Tibial nerve (tissue), 4 donors: ENCODE measurements at places on chromosomes 6 and 20. TPM values are rescaled to one million over a fixed set of nuclear protein-coding genes. Genes with fewer than 3 reads are reported as not detected.
A peak's percentile ranks its signal among the peaks of the same experiment; 100 is the strongest.

The LY6G6D gene
- not detected for total RNA-seq

- DNase-seq: no peak
Measured at GRCh38 chr6:40809627-40810026, 222.5 kb upstream of the LRFN2 start.

GRCh38 chr6:255041-255750 lies 37.1 kb upstream of the DUSP22 start:
- DNase-seq: no peak

DNA sequence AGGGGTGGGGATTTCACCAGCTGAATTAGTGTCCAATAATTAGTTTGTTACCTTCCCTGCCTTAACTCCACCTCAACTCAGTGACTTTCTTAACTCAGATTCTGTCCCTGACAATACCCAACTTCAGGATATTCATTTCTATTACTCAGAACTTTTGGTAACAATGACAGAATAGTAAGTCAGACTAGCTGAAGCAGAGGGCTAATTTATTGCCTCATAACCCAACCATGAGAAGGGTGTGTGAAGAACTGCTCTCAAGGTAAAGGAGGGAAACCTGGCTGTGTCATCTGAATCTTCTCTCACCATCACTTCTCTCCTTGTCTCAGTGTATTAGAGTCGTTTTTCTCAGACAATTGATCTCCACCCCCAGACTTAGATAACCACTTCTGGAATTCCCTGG lies 1.2 kb upstream of the PI3 start:
- DNase-seq: no peak

DNA sequence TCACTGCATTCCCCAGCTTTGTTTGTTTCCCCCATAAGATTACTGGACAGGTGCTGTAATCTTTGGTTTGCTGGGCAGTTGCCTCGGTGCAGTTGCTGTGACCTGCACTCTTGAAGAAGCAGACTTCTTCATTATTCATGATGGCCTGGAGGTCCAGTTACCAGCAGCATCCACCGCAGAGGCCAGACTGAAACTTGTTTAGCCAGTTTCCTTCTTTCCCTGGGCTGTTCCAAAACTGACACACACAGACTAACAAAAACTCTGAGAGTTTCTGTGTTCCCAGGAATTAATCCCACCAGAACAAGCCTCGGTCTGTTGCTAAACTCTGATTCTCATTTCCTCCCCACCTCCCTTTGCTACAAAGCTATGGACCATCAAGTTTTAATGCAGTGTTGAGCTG lies 144.1 kb downstream of the QRSL1 start:
- DNase-seq: no peak

- peak; percentile 67 for DNase-seq
Measured at GRCh38 chr6:32129297-32130088, 595 bp downstream of the FKBPL start.

DNA sequence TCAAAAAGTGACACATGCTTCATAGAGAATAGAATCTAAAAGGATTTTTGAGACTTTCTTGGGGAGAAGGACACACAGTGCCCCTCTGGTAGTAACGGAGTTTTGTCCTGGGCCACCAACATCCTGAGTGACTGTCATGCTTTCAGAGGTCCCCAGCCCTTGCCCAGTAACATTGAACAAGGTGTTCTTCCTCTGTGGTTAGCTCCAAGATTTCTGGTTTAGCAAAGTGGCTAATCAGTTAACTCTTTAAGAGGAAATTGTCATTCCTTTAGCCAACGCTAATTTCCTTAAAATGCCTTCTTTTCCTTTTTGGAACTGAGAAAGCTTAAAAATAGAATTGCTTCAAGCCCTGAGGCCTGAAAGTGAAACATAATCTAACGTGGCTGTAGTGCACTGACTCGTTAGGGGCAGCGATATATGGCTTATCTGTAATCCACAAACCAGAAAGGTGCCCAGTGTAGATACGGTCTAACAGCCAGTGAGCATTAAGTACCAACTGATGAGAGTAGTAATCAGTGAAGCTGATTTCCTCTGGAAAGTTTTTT lies 7.8 kb downstream of the E2F3 start:
- no peak for DNase-seq

GRCh38 chr6:97812940-97813339 lies 529.9 kb upstream of the MMS22L start:
- DNase-seq: no peak

The SLC17A9 gene
- total RNA-seq: 3.9 TPM

GRCh38 chr6:14380901-14381828 lies 263.6 kb downstream of the CD83 start:
- no peak for DNase-seq

DNA sequence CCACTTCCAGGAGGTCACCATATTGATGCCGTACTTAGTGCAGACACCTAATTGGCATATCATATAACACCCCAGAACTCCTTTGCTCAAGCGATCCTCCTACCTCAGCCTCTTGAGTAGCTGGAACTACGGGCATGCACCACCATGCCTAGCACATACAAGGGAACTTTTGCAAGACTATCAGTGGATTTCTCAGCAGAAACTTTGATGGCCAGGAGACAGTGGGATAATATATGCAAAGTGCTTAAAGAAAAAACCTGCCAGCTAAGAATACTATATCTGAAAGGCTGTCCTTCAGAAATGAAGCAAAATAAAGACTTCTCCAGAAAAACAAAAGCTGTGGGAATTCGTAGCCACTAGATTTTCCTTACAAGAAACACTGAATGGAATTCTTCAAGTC lies 387.1 kb downstream of the DHX35 start:
- DNase-seq: no peak

DNA sequence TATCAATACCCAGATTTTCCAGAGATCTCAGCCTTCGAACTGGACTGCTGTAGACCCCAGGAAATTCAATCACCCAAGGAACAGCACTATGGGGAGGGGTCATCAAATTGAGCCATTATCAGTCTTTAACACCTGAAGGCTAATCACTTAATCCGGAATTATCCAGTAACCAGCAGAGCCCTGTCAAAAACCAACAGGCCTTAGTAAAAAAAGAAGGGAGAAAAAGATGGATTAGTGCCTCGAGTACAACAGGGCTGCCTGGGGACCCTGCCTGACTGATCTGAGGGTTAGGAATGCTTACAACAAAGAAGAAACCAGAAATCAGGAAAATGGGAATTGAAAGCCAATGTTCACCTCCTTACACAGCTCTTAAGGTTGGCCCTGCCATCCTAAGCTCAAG lies 7.6 kb downstream of the RRAGD start:
- no peak for DNase-seq

The ZBTB46 gene
- 12.9 TPM for total RNA-seq

The DLL1 gene
- total RNA-seq: 3.3 TPM

The PDE7B gene
- total RNA-seq: 22.5 TPM

The GGTLC1 gene
- total RNA-seq: not detected

GRCh38 chr20:10565191-10565921 lies 108.4 kb downstream of the JAG1 start:
- DNase-seq: no peak

GRCh38 chr6:124119596-124119995 lies 315.9 kb downstream of the NKAIN2 start:
- no peak for DNase-seq

DNA sequence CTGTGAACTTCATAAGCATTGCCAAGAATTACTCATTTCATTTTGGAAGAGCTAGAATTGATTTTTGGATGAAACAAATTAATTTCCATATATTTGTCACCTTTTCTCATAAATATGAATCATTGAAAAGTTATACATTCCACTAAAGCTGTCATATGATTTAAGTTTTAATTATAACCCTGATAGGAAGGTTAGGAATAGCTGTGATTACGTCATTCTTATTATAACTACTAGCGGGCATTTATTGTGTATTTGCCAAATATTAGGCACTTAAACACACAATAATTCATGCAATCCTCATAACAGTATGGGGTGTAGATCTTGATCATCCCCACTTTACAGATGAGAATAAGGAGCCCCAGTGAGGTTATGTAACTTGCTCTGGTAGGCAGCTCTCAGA lies 77.4 kb upstream of the ENPP5 start:
- no peak for DNase-seq

The TRIM38 gene
- 9.0 TPM for total RNA-seq

The TNF gene
- total RNA-seq: not detected

GRCh38 chr20:19826179-19826914 lies 68.3 kb downstream of the RIN2 start:
- DNase-seq: no peak

The SRSF12 gene
- 0.60 TPM for total RNA-seq

- DNase-seq: no peak
Measured at GRCh38 chr6:122788208-122788607, 850 bp upstream of the SMPDL3A start.

DNA sequence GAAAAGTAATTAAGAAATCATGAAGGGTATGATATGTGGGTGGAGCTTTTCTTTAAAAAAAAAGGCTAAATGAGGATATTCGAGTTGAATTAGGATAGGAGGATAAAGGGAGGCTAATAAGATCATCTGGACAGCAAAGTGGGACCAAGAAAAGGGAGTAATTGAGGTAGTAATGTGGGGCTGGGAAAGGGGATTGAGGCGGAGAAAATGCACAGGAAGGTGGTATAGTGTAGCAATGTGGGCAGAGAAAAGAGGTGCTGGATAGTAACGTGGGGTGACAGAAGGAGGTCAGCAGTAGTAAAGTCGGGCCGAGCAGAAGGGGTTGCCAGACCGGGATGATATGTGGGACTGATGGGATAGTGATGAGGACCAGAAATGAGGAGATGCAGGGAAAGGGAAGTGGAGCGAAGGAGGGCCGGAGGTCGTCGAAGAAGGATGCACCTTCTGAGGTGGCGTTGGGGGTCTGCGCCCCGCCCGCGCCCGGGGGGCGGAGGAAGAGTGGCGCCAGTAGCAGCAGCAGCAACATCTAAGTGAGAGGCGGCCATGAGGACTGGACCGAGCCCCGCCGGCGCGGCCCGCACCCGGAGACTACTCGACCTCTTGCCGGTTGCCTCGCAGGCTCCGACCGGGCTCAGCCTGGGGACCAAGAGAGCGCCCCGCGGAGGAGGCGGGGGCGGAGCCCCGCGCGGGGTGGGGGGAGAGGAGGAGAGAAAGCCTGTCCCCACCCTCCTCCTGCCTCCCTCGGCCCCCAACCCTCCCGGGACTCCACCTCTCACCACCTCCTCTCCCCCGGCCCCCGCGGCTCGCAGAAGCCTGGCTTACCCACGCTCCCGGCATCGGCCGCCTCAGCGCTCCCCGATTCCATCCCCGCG lies 887 bp downstream of the GABBR1 start:
- peak; percentile 27 for DNase-seq

DNA sequence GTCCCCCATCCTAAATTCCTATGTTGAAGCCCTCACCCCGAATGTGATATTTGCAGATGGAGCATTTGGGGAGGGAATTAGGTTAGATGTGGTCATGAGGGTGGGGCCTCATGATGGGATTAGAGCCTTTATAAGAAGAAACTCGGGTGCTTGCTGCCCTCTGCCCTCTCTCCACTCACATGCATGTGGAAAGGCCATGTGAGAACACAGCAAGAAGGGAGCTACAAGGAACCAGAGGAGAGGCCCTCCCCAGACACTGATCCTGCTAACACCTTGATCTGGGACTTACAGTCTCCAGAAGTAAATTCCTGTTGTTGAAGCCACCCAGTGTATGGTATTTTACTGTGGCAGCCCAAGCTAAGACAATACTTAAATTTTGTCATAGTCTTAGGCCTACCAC lies 69.6 kb upstream of the TULP1 start:
- DNase-seq: no peak

- no peak for DNase-seq
Measured at GRCh38 chr20:51199920-51200319, 177.0 kb upstream of the KCNG1 start.

DNA sequence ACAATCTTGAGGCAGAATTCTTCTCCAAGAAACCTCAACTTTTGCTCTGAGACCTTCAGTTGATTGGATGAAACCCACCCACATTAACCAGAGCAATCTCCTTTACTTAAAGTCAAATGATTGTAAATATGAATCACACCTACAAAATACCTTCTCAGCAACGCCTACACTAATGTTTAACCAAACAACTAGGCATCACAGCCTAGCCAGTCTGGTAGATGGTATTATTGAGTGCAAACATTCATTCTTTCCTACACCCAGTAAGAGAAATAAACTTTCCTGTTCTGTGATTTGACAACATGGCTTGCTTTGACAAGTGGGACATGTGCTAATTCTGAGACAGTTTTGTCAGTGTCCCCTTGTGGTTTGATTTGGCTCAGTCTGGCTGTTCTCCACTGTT lies 252.2 kb downstream of the HACE1 start:
- no peak for DNase-seq

The BTN1A1 gene
- not detected for total RNA-seq

DNA sequence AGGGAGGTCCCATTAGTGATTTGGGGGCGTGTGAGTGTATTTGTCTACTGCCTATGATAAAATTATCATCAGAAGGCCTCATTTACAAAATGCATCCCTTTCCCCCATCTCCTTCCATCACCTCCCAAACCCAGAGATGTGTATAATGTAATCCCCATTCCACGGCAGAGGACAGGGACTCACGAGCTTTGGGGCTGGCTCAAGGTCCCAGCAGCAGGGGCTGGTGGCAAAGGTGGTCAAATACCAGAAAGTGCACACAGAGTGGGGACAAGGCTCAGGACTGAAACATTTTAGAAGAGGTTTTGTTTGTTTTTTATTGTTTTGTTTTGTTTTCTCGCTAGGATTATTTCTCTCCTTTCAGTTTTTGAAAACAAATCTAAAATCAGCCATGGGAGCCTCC lies 68.5 kb upstream of the TOP1 start:
- DNase-seq: no peak

- DNase-seq: no peak
Measured at GRCh38 chr20:24682496-24682985, 213.1 kb downstream of the SYNDIG1 start.

- DNase-seq: no peak
Measured at GRCh38 chr6:44339763-44340625, 2.5 kb upstream of the SPATS1 start.

DNA sequence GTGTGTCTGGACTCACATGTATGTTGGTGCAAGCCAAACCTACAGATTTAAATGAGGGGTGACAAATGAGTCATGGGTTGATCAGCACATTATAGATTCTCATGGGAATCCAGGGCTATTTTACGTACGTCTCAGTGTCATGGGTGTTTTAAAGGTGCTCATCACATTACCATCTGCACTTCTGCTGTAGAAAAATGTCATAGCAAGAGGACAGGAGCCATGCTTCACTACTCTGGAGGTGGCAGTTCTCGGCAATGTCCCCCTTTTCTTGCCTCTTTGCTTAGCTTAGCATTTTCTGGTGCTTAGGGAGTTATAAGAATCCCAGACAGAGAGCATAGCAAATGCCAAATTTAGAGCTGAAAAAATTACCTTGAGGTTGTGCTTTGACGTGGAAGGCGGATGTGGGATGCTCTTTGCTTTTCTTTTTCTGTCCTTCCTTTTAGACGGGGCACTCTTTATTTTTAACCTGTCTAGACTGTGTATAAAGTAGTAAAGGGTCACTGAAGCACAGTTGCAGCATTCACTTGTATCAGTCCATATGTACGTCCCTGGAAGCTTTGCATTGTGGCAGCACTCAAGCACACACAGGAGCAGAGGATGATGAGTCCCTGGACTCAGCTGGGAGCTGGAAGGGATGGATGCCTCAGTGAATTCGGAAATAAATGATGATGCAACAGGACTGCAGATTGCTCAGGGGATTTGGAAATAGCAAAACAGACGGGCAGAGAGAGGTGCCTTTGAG lies 139.7 kb downstream of the SYNDIG1 start:
- no peak for DNase-seq
